ENCODE measurements at places on chromosomes 5 and 9.
A peak's percentile ranks its signal among the peaks of the same experiment; 100 is the strongest.

- DNase-seq: peak; percentile 64
Observed at GRCh38 chr9:19085295-19085694, 17.4 kb downstream of the HAUS6 start.

DNA sequence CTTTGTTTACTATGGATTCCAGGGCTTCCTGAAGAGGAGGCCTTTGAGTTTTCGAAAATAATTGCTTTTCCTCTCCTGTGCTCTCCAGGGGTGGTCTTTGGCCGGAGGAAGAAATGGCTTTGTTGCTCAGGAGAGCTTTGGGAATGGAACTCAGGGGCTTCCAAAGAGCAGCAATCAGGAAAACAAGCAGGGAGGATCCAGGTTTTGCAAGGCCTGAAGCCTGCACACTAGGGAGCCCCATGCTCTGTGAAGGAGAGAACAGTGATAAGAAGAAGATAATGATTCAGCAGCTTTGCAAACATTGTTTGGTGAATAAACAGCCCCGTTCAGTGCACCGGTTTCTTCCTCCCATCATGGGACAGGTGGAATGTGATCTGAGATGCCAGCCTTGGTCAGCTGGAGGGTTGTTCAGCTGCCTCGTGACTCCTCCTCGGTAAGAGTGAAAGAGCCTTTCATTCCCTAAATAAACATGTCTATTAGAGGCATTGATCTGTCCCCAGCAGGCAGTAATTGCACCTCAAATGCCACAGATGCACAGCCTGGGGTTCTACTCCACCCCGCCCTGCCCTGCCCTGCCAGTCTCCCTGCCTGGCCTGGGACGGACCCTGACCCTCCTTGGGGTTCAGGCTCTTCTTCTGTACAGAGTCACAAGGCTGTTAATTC is 11.5 kb upstream of the ALDH1B1 start:
- DNase-seq: no peak

DNA sequence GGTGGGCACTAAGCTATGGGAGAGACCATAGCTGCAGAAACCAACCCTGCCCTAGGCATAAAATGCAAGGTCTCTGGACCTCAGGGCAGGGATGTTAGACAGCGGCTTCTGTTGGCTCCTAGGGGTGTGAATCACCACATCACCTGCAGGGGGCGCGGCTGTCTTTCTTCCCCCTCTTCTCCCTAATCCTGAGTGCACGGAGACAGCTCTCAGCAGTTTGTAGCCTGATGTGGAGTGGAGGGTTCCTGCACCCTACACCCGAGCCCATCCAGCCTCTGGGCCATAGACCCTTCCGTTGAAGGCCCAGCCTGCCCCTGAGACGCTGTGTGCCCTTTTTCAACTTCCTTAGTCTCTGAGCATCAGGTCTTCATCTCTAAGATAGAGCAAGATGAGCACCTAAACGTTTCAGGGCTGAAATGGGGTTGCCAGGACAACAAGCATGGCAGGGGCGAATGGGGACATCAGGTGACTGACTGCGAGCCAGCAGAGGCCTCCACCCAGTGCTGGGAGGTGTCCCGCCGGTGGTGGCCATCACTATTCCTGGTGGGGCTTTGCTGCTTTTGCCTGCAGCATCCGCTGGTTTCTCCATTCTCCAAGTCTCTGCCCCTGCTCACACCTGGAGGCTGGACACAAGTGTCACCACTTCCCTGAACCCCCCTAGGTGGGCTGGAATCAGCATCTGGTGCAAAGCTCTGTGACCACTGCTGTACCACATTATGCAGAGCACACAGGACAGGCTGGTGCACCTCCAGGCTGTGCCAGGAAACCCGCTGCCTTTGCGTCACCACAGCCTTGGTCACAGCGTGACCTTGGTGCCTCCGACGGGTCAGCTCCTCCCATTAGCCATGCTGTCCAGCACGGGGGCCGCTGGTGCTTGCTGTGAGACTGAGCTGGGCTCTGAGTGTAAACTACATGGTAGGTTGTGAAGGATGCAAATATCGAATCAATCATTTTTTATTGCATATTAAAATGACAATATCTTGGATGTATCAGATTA is 2.5 kb upstream of the SEC16A start:
- DNase-seq: peak; percentile 76

GRCh38 chr5:157290981-157291711 is 25.2 kb downstream of the CYFIP2 start:
- DNase-seq: no peak

GRCh38 chr5:151793358-151793757 is 21.6 kb downstream of the G3BP1 start:
- no peak for DNase-seq

DNA sequence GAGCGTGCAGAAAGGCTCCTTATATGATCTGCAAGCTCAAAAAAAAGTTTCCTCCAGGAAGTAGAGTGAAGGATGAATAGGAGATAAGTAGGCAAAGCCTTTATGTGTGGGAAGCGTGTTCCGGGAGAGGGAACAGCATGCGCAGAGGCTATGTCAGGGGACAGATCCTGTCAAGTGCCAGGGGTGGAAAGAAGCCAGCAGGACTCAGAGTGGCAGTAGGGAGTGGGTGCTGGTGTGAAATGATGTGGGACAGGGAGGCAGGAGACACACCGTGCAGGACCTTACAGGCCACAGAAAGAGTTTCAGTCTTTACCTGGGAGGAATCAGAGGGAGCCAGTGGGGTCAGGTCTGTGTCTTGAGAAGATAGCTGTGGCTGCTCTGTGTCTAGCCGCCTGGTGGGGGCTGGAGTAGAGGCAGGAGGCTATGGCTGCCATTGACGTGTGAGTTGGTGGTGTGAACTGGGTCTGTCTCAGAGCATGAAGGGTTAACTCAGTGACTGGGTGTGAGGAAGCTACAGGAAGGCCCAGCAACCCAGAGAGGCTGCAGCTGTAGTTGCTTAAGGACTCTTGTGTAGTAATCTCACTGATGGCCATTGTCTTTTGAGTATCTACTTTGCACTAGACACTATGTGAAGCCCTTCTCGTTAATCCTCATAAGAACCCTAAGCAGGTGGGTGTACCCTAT is 71.3 kb downstream of the PPARGC1B start:
- DNase-seq: no peak

DNA sequence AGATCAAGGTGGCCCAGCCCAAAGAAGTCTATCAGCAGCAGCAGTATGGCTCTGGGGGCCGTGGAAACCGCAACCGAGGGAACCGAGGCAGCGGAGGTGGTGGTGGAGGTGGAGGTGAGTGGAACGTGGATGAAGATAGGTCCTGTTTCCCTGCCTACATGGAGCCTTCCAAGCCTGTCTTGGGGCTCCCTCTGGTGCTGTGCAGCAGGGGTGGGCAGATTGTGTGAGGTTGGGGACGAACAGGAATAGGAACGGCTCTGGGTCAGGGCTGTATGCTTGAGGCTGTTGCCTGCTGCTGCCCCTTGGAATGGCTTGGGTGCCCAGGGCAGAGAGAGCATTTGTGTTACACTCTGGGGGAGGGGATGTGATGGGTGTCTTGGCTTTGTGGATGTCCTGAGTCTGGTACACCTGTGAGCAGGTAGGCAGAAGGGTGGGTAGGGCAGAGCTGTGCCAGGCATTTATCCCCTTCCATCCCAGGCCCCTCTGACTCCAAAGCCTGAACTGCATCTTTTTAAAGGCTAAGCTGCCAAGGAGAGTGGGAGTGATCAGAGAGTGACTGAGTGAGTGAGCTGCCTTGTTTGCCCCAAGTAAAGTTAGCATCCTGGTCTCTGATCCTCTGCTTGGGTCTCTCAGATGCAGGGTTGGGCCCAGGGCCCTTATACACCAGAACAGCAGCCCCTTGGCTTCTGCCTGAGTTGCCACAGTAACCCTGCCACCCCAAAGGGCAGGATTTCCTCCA is 5.2 kb downstream of the HNRNPAB start:
- DNase-seq: no peak

- no peak for DNase-seq
Observed at GRCh38 chr5:123382252-123382651, 41.0 kb downstream of the CEP120 start.

DNA sequence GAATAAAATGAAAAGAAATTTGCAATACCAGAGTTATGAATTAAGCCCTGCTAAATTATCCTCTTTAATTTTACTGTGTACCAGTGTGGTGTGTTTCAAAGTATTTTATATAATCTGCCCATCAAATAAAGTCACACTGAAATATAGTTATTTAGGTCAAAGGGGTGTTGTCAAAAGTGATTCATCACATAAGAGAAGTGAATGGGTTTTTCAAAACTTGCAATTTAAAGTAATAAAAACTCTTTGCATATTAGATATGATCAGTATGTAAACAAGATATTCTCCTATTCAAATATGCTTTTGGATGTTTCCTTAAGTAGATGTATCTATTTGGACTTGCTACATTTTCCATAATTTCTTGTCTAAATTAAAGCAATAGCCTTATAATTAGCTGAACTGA is 1183.0 kb upstream of the CDH18 start:
- DNase-seq: no peak

- peak; percentile 43 for DNase-seq
Observed at GRCh38 chr9:3385871-3386270, 139.9 kb downstream of the RFX3 start.

GRCh38 chr5:130151239-130151638 is 247.0 kb downstream of the CHSY3 start:
- no peak for DNase-seq

DNA sequence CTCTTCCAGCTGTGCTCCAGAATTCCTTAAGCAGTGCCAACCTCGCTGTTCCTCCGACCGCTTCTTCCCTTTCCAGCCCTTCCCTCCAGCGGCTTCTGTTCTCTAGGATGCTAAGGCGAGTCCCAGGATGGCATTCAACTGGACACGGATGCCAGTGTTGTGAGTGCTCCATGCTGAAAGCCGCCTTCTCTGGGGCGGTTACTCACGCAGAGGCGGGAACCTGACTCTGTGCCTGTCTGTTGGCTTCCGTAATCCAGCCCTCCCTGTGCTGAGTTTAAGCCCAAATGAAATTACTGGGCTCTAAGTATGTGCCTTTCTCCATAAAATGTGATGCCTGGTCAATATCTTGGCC is 20.2 kb downstream of the COL5A1 start:
- no peak for DNase-seq

- no peak for DNase-seq
Observed at GRCh38 chr9:9998491-9999287, 614.1 kb downstream of the PTPRD start.

- no peak for DNase-seq
Observed at GRCh38 chr9:86800681-86801080, 146.6 kb downstream of the GAS1 start.

DNA sequence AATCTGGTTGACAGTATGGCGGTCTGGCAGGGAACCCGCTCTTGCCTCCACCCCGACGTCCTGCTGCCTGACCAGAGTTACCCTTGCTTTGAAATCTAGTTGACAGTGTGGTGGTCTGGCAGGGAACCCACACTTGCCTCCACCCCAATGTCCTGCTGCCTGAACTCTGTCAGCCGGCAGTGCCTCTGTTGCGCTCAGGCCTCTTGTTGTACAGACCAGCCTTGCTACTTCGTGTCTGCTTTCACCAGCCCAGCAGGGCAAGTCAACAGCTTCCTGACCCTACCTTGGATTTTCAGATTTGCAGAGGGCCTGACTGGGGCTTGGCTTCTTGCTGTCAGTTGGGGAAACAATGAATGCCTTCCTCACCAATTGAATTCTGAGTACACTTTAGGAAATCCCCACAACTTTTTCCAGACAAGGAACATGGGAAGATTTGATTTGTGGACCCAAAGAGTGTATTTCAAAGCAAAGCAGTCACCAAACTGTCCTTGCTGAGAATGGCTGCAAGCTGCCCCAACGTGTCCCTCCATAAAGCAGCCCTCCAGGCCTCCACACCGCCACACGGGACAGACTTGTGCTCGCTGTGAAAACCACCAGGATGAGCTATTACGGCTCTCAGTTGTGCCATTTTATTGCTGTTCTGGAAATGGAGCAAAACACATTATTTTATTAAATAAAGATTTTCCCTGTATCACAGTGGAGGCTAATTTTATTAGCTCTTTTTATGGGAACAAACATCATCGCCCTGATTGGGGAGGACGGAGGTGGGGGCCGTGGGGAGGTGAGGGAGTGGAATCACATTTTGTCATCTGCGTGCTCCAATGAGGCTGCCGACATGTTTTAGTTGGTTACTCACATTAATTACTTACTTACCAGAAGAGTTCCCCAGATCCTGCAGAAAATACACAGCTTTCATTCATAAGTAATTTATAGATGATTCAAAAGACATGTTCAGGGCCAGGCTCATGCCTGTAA is 189.3 kb downstream of the AOPEP start:
- DNase-seq: no peak

DNA sequence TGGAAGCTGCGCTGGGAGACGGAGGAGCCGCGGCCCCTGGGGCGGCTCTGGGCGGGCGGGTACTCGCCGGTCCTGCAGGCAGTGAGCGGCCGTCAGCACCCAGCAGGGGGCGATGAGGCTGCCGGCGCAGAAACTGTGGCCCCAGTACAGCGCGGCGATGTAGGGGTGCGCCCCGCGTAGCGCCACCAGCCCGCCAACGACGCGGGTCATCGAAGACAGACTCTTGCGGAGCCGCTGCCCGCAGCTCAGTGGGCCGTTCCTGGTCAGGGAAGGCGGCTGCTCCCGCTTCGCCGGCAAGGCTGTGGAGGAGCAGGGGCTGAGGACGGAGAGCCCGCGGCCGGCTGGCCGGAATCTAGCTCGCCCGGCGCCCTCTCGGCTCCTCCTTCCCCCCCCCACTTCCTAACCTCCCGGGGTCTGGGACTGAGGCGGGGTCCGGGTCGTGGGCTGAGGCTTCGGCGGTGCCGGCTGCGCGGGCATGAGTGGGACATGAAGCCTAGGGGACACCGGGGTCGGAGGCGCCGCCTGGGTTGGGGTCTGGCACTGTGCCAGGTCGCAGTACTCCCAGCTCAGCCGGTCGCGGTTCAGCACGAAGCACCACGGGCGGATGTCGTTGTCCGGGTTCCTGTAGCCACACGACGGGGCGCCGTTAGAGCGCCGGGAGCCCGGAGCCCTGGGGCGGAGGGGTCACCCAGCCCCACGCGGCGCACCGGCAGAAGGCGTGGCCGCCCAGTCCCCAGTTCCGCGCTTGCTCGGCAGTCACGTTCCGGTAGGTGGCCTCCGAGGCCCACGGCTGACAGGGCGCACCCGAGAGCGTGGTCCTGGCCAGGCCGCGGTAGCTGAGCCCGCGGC is 3.6 kb upstream of the PFN3 start:
- DNase-seq: peak; percentile 86

DNA sequence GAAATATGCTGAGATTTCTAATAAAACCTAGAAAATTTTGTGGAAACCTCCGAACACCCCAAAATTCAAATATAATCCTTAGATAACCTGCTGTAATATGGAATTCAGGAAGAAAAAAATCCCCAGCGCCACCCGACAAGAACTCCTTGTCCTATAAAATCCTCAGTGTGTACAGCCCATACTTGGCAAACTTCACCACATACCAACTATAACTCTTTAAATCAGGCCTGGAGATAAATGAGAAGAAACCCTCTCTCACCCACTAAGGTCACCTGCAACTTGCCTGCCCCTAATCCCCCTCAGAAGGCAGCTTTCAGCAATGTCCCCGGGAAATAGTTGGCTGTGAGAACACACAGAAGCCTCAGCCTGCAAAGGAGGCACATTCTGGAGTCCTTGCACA is 90.5 kb downstream of the SH3TC2 start:
- no peak for DNase-seq
